Activated CD4-positive, alpha-beta memory T cell treated with anti-CD3 and anti-CD28 coated beads, Interleukin-2, amount 10 ng/mL, durations not matched to agents 7 days and 5 days (primary cell): ENCODE measurements at places on chromosomes 12 and 14.

DNA sequence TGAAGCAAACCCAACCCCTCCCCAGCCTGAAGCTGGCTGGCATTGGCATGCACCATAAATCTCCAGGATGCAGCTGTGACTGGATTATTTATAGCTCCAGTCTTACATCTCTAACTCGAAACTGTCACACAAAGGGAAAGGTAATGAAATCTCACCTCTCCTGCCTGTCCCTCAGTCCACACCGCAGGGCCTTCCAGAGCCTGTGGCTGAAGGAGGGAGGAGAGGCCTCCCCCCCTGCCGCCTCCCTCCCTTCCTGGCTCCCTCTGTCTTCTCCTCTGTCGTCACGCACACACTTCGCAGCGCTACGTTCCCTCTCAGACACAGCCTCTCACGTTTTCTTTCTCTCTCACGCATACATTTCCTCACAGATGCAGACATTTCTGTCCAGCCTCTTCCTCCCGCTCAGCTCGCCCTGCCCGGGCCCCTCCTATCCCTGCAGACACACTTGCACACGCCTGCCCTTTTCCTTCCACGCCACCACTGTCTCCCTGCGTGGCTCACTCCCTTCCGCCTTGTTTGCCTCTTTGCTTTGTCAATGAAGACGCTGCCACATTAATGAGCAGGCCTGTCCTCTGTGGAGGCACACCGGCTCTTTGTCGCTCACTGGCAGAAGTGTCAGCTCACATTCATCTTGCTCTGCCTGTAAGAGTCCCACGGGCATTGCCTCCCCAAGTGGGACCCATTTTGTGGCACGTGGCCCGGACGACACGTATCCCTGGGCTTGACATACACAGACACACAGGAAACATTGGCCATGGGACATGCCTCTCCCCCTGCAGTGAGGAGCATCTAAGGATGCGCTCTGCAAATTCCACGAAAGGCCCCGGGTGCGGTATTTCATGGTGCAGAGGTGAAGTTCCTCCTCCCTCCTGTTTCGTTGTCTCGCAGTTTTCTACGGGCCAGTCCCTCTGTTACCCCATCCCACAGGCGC, 27.9 kb downstream of the IRF2BPL start:
- DNase-seq, result no peak

DNA sequence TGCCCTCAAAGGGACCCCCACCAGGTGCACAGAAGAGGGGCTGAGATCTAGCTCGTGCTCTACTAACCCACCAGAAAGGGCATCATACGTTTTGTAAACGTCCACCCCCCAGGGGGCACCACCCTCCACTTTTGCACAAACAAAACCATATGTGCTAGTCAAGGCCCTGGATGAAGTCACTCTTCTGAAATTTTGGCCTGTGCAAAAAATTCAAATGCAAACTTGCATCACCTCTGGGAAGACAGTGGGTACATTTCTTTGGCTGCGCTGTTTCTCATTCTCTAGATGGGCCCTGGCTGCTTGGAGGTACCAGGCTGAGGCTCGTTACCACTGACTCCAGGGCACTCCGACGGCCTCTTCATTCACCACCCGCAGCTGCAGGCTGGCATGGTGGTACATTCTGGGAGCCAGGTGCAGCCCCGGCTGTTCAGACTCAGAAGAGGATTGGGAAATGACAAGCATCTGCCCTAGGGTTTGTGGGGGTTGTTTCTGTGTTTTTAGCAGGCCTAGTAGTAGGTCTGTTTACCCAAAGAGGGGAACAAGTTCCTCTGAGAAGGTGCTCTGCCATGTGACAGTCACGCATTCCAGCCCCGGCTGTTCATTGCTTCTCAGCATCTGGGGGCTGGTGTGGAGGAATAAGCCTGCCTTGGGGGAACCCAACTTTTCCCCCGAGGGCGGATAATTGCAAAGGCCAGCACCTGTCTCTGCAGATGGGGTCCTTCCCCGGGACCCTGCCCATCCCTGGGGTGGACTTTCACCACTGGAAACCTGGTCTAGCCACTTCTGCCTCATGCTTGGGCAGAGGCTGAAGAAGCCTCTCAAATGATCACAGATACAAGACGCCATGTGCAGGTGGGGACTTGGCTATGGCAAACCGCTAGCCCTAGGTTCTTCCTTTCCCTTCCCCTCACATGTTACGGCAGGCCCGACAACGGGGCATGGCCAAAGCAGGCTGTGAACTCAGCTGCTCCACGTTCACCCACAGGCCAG, 147.6 kb downstream of the DPF3 start:
- peak; percentile 14 for DNase-seq

DNA sequence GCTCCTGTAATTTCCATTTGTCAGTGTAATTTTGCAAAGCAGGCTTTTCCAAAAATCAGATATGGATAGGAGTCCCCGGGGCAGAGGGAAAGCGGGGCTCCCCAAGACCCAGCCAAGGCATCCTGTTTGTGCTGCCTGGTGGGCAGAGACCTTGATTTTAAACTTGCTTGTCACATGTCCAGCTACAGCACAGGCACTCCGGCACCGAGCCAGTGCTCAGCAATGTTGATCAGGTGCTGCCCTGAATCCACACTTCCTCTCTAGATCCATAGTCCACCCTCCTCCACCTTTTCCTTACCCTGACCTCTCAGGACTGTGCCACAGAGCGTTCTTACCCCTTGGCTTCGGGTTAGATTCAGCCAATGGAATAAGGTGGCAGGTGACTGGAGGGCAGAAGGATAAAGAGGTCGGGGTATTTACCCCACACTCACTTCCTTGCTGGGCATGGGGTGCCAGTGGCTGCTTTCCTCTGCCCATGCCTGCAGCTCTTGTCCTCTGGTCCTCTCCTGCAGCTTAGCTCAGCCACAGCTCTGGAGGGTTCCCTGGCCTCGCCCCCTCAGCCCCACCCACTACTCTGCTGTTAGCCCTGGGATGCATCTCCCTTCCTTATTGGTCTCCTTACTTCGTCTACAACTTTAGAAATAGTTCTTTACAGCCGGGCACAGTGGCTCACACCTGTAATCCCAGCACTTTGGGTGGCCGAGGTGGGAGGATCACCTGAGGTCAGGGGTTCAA, 80.1 kb downstream of the IRF2BPL start:
- DNase-seq, result no peak

DNA sequence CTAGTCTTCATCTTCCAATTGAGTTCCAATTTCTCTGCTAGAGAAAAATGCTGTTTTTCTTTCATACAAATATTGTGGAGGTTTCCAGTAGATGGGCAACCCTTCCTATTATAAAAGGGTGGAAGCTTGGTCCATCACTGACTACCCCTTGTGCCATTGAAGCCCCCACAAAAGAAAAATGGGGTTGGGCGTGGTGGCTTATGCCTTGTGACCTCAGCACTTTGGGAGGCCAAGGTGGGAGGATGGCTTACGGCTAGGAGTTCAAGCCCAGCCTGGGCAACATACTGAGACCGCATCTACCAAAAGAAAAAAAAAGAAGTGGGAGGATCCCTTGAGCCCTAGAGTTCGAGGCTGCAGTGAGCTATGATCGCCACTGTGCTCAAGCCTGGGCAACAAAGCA, 22.8 kb downstream of the NCKAP5L start:
- no peak for DNase-seq

DNA sequence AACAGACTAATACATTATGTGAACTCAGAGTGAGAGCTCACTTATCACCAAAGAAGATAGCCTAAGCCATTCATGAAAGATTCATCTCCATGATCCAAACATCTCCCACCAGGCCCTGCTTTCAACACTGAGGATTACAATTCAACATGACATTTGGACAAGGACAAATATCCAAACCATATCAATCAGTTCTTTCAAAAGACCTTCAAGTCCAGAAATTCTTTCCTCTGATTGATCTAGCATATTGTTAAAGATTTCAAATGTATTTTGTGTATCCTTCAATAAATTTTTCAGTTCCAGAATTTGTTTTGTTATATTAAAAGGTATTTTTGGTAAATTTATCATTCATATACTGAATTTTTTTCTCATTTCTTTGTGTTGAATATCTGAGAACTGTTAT, 1055.8 kb downstream of the SLC6A15 start:
- DNase-seq, result no peak

- DNase-seq, result peak; percentile 5
These were observed 137.6 kb downstream of the ZFP36L1 start for GRCh38 chr14:68655021-68655831.

DNA sequence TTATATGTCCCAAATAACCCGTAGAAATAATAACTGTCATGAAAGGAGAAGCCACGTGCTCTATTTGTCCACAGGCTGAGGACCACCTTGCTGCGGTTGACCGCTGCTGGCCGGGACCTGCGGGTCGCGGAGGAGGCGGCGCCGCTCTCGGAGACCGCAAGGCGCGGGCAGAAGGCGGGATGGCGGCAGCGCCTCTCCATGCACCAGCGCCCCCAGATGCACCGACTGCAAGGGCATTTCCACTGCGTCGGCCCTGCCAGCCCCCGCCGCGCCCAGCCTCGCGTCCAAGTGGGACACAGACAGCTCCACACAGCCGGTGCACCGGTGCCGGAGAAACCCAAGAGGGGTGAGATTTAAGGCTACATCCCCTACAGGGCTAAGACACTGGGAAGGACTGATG, 21.0 kb downstream of the RPGRIP1 start:
- peak; percentile 18 for DNase-seq

DNA sequence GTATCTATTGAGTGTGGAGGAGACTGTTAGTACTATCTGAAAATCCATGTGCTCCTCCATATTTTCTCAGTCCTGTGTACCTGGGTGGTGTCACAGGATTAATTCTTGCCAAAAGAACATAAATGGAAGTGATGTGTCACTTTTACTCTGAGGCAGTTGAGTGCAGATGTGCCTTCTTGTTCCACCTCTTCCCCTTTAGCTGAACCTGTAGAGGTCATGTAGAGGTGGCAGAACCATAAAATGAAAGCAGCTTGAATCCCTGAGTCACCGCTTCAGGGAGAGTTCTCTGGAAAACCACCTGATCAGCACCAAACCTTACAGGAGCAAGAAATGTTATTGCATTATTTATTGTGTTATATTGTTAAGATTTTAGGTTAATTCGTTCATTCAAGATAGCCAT, 14.7 kb upstream of the SLC25A3 start:
- no peak for DNase-seq

- DNase-seq, result no peak
These were observed 12.4 kb upstream of the TMEM106C start for GRCh38 chr12:47950856-47951468.
